ENCODE measurements at places on chromosomes 4 and X.

DNA sequence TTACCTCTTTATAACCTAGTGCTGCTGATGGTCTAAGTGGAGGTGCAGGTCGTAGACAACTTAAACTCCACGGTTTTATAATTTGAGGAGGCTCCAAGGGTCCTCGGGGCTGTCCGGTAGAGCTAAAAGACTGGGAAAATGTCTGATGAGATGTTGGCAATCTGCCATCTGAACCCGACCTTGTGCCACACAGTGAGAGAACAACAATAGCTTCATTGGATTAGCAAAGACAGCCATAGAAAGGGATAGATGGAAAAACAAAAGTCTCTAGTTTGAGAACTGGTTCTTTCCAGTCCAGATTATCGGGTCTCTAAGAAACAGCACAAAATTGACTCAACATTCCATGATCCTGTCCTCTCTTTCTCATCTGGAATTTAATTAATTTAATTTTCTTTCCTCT is 31.6 kb downstream of the CD40LG start:
- DNase-seq, result no peak

GRCh38 chrX:19070555-19070994 is 51.7 kb downstream of the ADGRG2 start:
- DNase-seq, result no peak

DNA sequence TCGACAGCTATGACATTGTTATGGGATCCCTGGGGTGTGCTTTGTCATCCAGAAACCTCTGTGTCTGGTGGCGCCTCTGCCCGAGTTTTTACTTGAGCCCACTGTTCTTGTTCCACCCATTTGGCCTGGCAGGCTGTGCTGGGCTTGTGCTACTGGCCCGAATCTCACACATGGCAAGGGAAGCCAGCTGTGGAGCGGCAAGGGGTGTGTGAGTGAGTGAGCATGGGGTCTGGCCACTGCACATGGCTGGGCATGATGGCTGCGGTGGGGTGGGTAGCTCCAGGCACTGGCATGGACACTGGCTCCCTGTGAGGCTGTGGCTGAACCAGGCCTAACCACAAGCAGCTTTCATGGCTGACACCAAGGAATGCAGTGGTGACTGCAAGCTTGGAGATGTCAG is 89.2 kb downstream of the DACH2 start:
- no peak for DNase-seq

GRCh38 chr4:61579786-61580185 is 379.7 kb downstream of the ADGRL3 start:
- DNase-seq, result no peak

GRCh38 chr4:79959652-79960051 is 113.4 kb downstream of the ANTXR2 start:
- DNase-seq, result no peak

- DNase-seq, result no peak
Observed at GRCh38 chr4:10577018-10577417, 107.5 kb downstream of the CLNK start.

- DNase-seq, result no peak
Observed at GRCh38 chrX:154805696-154806091, 409 bp upstream of the MPP1 start.

DNA sequence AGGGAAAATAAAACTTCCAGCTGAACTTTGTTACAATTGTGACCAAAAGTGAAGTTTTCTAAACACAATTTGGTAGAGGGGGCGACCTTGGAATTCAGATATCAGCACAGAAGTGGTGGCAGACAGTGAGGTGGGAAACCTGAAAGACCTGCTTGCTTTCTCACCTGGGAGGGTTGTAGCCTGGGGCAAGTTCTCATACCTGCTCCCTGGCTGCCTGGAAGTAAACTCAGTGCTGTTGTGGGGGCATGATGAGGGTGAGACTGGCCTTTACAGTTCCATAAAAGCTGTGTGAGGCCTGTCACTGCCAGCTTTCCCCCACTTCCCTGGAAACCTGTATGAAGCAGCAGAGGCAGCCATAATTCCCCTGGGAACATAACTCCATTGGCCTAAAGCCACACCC is 1180.2 kb downstream of the FAM133A start:
- DNase-seq, result no peak
